CD4-positive, alpha-beta T cell treated with Interleukin-2 at 100 ng/mL for 4 hours (primary cell): ENCODE measurements at places on chromosomes 6 and 20.

DNA sequence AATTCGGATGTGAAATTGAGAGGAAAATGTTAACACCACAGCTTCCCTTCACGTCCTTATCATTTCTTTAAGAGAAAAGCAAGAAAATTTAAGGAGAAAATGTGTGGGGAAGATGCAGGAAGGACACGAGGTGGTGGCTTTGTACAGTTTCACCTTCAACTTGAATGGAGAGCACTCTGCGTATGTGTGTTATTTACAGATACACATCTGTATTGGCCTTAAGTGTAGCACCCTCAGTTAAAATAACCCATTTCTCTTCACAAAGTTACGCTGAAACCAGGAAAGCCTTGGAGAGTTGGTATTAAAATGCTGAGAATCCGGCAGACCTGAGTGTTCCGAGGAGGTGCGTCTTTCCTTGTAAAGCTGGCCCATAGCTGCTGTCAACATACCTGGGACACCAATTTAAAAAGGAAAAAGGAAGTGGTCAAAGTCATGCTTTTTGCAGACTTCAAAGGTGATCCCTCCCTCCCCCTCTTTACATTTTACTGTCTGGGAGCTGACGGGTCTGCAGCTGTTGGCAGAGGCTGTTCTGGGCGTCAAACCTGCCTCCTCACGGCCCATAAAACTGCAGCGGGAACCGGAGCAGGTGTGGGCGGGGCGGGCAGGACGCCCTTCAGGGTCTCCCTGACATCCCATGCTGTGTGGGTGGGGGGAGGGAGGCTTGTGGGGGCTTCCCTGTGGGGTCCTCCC is 61.3 kb upstream of the TBXT start:
- DNase-seq: no peak

DNA sequence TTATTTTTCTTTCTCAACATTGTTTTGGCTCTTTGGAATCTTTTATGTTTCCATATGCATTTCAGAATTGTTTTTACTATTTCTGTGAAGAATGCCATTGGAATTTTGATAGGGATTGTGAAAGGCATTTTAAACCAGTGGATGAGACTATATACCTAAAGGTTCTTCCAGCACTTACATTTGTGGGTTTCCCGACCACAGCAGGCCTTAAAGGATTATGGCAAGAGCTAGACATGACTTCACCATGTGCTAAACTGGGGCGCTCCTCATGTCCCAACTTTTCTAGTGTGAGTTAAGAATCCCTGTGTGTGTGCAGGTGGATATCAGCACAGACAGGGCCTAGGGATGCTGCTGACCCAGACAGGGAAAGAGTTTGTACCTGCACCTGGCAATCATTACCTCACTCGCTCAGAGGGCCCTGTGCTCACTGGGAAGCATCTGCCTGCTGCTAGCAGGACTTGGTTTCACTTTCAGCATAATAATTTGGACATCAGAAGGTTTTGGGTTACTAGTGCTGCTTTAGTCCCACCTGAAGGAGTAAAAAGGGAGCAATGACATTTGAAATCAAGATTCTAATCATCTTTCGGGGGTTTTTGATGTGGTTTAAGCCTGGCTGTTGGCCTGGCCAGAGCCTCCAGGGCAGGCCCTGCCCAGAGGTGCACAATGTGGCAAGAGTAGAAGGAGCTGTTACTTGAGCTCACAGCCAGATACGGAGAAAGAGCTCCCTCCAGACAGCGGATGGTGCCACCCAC is 137.1 kb downstream of the CDC5L start:
- no peak for DNase-seq

GRCh38 chr20:62239278-62239879 is 1.1 kb downstream of the OSBPL2 start:
- no peak for DNase-seq

DNA sequence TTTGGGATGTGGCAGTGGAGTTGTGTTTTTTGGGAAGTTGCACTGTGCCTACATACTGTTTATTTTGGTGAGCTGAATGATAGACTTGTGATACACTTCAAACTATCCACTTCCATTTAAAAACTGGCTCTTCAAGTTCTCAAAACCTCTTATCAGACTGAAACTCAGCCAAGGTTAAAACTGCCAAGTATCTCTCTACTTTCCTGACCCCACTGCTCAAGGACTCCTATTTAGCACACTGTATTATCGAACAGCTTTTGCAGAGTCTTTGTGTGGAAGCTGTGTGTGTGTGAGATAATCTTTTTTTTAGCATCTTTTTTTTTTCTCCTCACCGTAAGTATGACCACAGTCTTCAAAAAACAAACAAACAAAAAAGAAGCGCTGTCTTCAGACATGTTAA is 21.1 kb downstream of the STX11 start:
- DNase-seq: no peak

DNA sequence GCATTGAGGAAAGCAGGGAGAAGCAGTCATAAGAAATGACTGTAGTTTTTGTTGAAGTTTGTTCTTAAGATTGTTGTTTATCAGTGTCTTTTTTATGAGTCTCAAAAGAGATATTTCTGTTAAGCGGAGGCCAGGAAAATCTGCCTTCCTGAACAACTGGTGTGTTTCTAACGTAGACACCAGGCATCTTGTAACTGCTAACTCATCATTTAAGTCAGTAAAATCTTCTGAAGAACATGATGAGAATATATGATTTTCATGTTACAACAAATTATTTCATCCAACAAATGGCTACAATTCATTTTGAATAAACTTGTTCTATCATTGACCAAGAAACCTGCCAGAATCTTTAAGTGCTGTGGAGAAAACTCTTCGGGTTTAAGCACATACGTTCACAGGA is 84.0 kb downstream of the RPS12 start:
- DNase-seq: no peak

GRCh38 chr6:6651335-6651734 is 62.8 kb downstream of the LY86 start:
- no peak for DNase-seq

DNA sequence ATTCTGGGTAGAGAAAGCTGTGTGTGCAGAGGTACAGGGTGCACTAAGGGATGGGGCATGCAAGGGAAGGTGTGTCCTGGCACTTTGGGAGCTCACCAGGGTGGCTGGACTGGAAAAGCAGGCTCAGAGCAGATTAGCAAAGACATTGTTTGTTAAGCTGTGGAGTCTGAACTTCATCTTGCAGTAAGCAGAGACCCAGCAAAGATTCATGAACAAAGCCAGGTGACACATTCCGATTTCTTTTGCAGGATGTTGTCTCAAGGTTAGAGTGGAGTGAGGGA is 28.8 kb downstream of the DUSP22 start:
- DNase-seq: no peak

GRCh38 chr6:125947615-125948014 is 9.0 kb upstream of the HINT3 start:
- DNase-seq: no peak

- DNase-seq: no peak
Measured at GRCh38 chr6:43575105-43575771, 600 bp downstream of the XPO5 start.

DNA sequence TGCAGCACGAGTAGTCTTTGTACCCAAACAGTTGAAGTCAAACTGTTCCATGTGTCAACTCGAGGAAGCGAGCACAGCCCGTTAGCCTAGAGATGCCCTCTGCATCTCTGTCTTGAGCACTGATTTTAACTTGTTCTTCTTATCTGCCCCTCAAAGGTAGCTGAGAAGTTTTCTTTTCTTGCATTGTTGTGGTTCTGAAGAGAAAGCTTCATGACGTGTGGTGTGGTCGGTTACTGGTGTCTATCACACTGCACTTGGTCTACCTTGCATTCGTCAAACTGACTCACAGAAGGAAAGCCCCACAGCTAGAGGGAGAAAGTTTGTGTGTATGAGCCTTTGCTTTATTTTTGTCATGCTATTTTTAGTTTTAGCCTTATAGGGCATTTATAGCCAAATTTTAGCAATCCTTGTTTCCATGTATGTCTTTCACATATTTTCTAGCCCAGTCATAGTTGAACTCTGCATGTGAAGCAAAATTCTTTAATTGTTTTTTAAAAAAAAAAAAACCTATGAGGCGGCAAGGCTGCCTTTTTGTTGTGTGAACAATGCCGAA is 115.1 kb downstream of the JAG1 start:
- DNase-seq: peak; percentile 25

- no peak for DNase-seq
Measured at GRCh38 chr6:69378326-69378725, 418.5 kb downstream of the LMBRD1 start.

GRCh38 chr6:48113130-48113529 is 2.1 kb upstream of the PTCHD4 start:
- DNase-seq: no peak

- DNase-seq: peak; percentile 49
Measured at GRCh38 chr6:137165375-137166246, 7.8 kb downstream of the IL22RA2 start.

GRCh38 chr20:44759595-44759994 is 13.9 kb downstream of the KCNK15 start:
- no peak for DNase-seq

- no peak for DNase-seq
Measured at GRCh38 chr6:70060680-70061079, 194.3 kb downstream of the COL19A1 start.

GRCh38 chr20:35773154-35773751 is 1.4 kb downstream of the PHF20 start:
- peak; percentile 50 for DNase-seq

GRCh38 chr6:137926207-137926731 is 59.2 kb downstream of the TNFAIP3 start:
- DNase-seq: no peak

GRCh38 chr6:33018904-33019303 is 9.5 kb upstream of the HLA-DOA start:
- DNase-seq: peak; percentile 30

GRCh38 chr20:63836458-63837344 is 5.6 kb upstream of the ZBTB46 start:
- DNase-seq: no peak

GRCh38 chr6:34094474-34095135 is 51.3 kb downstream of the GRM4 start:
- no peak for DNase-seq

DNA sequence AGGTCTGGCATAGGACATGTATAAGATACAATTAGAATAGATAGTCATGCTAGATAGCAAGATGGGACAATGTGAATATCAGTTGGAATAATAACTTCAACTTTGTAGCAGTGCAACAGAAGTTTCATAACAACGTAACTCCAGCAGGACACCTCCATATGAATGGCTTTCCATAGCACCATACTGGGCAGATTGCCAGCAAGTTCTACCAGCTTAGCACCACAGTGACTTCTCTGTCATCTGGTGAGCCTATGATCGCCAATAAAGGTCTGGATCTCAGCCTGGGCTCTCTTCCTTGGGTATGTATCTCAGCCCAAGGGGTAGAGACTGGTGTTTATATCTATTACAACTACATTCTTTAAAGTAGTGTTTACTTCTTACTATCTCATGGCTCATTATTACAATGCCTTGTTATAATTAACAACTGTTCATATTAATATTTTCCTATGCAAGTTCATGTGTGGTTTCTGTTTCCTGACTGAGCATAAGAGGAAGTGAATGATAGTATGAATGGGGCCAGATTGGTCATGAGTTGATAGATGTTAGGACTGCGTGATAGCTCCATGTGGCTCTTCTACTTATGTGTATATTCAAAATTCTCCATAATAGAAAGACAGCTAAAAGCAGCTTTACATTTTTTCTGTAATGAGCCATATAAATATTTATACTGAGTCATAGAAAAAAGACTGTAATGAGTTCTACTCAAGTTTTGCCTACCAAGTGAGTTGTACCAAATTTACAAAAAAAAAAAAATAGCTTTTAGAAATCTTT is 22.9 kb downstream of the HTR1B start:
- DNase-seq: no peak

DNA sequence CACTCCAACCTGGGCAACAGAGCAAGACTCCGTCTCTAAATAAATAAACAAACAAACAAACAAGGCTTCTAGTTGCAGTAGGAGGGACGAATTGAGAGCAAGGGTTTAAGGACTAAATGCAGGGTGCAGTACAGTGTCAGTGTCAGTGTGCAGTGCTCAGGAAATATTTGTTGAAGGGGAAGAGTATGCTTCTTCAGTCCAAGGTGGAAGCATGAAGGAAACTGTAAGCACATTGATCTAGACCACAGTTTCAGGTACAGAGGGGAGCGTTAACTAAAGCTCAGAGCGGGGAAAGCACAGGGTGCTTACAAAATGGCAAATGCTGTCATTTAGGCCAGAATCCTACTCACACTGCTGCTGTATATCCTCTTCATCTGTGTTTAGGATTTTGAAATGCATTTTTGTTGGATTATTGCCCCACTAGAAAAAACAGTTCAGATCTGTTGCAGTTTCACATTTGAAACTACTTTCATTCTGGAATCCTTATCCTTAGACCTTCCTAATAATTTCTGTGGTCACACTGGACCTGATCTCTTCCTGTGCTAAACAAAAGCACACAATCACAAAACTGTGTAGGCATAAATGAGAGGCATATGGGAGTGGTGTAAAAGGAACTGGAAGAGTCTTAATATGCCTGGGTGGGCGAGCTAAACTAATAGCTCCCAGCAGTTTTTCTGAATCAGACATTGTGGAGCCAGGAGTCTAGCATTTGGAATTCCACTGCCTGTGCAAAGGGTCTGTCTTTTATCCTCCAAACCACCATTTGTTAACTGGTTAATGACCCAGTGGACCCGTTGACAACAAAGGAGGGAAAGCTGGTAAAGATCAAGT is 41.4 kb downstream of the CBFA2T2 start:
- no peak for DNase-seq

GRCh38 chr20:4192378-4193068 is 177.2 kb upstream of the RNF24 start:
- no peak for DNase-seq

DNA sequence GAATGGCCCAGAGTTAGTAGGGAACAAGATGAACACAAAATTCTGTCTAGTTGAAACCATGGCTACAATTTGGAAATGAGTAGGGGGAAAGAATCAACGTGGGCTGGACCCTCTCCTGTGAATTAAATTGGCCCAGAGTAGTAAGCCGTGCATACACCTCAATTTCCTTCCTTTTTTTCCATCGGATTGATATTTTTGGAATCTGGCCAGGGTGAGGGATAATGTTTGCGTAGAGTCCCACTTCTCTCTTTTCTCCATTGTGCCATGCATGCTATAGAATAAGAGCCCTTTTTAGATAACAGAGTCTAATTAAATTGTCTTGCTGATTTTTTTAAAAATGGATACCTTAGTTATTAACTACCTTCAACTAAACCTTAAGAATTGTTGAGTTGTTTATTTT is 35.2 kb downstream of the XRN2 start:
- no peak for DNase-seq

GRCh38 chr6:87976616-87977015 is 71.0 kb upstream of the SPACA1 start:
- DNase-seq: no peak

DNA sequence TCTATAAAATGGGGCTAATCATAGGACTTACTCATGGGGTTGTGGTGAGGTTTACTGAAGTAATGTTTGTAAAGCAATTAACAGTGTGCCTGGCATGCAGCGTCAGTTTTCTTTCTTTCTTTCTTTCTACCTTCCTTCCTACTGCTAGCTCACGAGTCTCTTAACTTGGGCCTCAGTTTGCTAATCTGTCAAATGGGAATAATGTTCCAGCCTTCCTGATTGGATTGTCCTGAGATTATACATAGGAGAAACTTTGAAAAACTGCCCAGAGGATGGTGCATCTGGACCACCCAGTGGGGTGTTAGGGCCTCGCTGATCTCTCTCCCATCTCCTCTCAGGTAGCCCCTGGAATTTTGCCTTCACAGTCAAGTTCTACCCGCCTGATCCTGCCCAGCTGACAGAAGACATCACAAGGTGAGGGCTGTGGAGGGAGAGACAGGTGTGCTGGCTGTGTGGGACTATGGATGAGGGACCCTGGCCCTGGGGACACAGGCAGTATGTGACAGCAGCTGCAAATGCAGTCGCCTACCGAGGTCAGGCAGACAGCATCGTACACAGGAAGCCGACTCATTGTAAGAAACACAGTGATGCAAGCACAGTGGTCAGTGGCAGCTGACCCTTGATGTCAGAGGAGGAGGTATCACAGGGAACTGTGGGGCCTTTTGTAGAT is 27.5 kb downstream of the EPB41L1 start:
- no peak for DNase-seq
